Activated CD4-positive, CD25-positive, alpha-beta regulatory T cell (primary cell): ENCODE measurements at places on chromosomes 7 and 10.

DNA sequence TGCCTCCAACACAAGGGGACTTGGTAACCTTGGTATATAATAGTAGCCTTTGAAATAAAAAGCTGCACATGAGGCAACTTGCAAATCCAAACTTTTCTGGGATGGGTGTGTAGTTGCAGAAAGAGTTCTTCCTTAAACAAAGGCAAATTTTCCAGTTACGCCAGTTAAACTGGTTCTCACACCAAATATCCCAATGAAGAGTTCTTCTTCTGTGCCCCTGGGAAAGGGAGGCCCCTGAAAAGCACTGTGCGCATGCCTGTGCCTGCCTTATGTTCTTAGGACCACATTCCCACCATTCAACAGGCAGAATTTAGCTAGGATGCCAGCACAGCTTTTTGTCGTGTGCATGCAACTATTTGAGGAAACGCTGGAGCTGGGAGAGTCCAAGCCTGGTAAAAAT, 164.8 kb upstream of the SLC25A13 start:
- DNase-seq, result no peak

DNA sequence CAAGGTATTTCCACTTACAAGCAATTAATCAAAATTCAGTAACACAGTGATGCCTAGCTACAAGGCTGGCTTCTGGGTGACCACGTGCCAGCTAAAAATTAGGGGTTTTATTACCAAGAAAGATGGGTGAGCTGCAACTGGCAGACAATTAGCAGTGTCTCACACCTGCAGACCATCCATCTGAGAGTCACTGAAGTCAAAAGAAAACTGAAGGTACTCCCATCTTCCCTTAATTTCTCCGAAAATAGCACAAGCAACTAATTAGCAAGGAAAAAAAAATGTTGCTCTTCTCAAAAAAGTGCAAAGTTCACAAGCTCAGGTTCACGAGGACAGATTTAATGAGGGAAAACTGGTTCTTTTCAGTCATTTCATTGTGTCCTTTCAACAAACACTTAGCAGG, 28.4 kb downstream of the RSU1 start:
- DNase-seq, result no peak

DNA sequence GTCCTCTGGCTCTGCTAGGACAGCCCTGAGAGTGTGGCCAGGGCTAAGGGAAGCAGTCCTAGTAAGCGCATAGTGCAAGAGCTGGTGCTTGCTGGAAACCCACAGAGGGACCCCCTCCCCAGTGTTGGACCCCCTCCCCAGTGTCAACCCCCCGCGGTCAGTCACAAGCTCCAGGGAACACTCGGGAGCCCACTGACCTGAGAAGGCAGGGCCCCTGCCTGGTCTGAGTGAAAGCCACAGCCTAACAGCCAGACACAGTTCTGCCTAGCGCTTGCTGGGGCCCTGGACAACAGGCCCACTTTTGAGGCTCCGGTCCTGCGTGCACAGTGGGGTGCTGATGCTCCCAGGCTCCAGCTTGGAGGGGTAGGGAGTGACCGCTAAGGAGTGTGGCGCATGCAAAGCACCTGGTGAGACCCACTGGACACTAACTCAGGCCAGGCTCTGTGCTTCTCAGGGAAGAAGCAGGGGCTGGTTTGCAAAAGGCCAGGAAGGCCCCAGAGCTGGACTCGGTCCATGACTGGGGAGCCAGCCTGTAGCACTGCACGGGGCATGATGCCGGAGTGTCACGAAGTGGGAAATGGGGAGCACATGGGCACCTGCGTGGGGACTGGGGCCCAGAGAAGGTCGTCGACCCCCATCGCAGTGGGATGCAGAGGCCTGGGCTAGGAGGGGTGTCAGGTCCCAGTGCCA, 175.8 kb upstream of the PPP2R2D start:
- DNase-seq, result no peak

DNA sequence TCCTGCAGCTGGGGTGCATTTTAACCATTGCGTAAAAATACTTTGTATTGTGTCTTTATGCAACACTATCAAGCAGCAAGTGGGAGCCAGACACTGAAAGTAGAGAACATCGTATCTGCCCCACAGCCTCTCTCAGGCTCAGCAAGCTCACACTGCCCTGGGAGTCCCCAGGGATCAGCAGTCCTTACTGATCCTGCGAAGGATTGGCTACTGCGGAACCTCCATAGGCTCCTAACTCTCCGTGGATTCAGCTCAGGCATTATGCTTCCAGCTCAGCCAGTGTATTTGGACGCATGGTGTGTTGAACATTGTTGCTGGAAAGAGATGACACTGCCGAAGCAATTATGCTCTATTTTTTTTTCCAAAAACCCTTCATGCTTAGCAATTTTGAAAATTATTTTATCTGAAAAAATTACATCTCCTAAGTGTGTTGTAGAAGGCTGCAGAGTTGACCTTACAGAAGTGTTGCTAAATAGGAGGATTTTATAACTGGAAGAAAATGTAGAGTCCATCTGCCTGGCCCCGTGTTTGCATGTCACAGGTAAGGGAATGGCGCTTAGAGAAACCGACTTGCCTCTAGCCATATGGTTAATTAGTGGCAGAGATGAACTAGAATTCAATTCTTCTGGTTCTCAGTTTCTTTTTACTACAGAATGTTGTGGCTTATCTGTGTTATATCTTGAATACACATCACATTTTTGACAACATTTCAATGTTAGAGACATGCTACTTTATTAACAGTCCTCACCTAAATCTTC, 276.4 kb upstream of the COBL start:
- DNase-seq, result no peak

- DNase-seq, result no peak
Observed at GRCh38 chr7:133550145-133550544, 297.3 kb downstream of the EXOC4 start.

GRCh38 chr10:25758041-25758457, 176.0 kb upstream of the MYO3A start:
- DNase-seq, result no peak

GRCh38 chr10:73099141-73099540, 2.5 kb upstream of the P4HA1 start:
- no peak for DNase-seq

GRCh38 chr10:102462512-102463054, 11.2 kb upstream of the C10orf95 start:
- no peak for DNase-seq

GRCh38 chr10:114395366-114396022, 8.8 kb downstream of the AFAP1L2 start:
- DNase-seq, result no peak

- no peak for DNase-seq
Observed at GRCh38 chr7:43756368-43757072, 2.0 kb upstream of the BLVRA start.

DNA sequence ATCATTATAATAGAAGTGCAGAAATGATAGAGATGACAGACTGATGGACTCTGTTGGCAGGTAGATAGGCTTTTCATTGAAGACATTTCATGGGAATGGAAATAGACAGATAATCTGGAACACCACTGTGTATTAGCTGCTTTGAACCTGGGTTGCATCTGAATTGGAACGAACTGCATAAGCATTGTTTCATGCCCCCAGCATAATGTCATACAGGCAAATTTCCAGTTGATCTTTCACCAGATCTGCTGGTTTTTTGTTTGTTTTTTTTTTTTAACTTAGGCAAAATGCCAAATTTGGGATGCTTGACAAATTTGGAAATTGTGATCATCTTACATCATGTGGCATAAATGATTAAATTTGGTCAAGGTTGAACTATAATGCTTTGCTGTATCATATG, 172.1 kb upstream of the AOAH start:
- DNase-seq, result no peak

- DNase-seq, result no peak
Observed at GRCh38 chr7:46007194-46007593, 86.1 kb upstream of the IGFBP3 start.

GRCh38 chr10:131556897-131557495, 245.5 kb upstream of the TCERG1L start:
- DNase-seq, result no peak

DNA sequence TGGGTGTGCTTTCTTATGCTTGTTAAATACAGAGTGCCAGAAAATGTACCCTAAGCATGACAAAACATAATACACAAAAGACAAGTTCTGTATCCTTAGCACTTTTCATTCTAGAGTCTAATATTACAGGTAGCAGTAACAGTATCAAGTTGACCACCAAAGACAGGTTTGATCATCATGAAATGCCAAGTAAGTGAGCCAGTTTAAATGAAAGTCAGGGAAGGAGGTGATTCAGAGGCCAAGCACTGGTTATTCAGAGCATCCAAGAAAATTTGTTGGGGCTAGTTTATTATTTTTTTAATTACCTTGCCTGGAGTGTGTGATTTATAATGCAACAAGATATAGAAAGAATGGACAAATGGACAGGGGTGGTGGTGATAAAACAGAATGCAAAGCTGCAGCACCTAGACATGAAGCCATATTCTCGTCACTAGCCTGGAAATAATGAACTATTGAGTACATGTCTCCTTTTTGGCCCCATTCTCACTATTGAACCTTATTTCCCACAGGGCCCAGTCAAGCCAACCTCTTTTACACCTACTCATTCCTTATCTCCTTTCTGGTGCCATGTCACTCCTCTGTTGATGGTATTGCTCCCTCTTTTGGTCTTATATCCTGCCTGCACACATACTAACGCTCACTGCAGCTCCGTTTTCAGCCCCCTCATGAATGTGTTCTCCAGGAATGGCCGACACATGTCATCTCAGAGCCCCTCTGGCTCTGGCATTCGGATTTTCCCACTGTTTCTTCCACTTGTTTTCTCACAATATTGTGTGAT, 78.6 kb upstream of the GLCCI1 start:
- DNase-seq, result no peak

DNA sequence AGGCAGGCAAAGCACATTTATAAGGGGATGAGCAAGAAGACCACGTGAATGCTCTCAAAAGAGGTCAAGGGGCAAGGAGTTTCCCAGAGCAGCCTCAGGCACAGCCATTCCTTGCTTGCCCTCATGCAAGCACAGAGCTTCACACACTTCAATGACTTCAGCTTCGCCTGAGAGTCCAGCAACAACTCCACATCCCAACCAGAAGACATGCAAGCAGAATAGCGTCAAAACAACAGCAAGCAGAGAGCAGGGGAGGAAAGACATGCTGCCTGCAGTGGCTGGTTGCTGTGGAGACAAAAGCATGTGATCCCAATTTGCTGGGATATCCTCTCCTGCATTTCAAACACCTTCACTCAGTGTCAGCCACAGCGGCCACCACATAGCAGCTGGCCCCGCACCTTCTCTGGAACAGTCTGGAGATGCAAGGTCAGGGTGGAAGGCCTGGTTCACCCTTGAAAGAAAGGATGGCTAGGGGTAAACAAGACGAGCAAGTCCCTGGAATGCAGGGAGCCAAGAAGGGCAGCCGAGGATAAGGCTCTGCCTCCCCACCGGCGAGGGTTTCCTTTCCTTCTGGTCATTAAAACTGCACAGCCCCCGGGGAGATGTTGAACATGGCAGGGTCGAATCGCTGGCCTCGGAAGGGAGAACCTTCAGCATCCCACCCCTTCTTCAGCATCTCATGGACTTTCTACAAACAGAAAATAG, 60.2 kb upstream of the CAMK2B start:
- no peak for DNase-seq

GRCh38 chr7:112908086-112908485, 117.9 kb upstream of the TMEM168 start:
- DNase-seq, result no peak

DNA sequence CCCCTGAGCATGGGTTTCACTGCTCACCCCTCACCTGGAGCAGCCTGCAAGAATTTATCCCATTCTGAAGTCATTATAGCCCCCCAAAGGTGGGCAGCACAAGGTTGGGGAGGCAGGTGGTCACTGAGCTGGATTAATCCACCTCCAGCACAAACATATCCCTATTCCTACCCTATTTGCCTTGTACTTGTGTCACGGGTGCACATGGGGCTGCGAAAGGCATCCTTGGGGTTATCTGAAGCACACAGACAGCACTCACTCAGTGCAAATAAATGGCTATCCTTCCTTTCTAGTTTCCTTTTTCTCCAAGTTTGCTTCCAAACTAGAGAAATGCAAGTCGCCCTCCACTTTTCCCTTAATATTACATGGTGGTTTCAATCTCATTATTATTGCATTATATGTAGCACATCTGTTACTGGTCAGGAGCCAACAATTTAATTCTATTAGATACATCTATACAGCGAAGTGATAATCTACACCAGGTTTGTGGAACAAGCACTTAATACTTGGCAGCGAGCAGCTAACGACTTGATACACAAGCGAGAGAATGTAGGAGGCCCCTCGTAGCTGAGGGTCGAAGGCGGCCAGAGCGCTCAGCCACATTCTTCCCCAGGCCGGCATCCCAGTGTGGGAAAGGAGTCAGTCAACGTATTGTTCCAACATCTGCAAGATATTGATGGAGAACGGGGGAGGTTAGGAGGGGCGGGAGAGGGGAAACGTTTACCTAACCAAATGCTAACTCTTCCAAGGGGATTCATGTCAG, 121.3 kb upstream of the HABP2 start:
- no peak for DNase-seq

DNA sequence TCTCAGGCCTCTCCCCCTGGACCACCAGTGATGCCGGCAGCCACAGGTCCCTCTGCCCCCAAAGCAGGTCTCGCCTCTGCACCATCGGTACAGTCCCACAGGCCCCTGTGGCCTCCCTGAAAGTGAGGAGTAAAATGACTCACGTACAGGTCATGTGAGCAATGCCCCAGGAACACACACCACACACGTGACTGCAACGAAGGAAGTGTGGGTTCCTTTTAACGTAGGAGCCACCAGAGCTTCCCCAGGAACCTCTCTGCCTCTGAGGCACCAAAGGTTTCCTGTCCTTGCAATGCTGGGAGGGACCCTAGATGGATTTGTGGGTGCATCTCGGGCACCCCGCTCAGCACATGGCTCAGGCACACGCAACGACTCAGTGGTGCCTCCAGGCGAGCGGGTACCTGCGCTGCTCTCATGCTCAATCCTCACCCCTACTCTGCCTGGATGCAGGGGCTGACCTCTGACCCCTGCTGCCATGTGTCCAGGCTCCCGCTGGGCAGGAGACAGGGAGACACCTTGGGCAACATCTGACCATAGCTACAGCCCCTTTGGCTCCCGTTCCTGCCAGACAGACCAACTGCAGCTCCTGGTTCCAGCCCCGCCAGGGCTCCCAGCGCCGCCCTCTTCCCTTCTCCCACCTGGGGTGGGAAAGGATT, 120.7 kb downstream of the PRKAG2 start:
- peak; percentile 29 for DNase-seq

DNA sequence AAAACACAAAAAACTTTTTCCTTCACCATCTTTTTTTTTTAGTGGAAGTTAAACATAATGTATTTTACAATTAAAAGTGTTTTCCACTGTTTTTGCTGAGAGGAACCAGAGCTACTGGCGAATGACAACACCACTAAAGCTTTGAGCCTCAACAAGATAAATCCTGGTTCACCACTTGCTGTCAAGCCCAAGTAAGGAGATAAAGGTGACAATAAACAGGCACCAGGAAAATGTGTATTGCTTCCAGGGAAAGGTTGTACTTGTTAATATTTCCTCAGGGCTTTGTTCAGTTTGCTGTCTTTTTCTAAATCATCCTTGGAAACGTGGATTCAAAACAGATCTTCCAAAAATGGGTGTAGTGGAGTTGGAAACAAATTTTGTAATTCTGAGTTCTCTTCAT, 109.9 kb upstream of the ANKRD30A start:
- no peak for DNase-seq

GRCh38 chr7:135744938-135745702, 3.5 kb downstream of the FAM180A start:
- DNase-seq, result no peak

GRCh38 chr7:21565614-21566013, 22.8 kb downstream of the DNAH11 start:
- no peak for DNase-seq
